ENCODE measurements at places on chromosomes 1 and 21.

- no peak for DNase-seq
Measured at GRCh38 chr1:167826127-167826526, 87.8 kb downstream of the ADCY10 start.

DNA sequence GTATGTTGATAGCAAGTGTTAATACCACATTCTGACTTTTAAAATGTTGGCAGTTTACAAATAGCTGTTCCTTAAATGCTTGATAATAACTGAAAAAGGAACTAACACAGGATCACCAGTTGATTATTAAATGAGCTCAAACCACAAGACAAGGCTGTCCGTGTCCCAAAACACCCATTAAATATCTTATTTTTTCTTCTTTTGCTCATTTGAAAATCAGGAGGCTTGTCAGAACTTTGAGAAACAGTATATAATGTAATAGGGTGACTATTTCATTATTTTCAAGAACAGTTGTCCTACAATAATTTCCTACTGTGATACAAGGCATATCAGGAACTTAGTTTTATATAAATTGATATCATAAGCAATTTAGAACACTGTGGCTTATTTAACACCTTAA is 2.7 kb downstream of the CDKN2C start:
- DNase-seq, result no peak

DNA sequence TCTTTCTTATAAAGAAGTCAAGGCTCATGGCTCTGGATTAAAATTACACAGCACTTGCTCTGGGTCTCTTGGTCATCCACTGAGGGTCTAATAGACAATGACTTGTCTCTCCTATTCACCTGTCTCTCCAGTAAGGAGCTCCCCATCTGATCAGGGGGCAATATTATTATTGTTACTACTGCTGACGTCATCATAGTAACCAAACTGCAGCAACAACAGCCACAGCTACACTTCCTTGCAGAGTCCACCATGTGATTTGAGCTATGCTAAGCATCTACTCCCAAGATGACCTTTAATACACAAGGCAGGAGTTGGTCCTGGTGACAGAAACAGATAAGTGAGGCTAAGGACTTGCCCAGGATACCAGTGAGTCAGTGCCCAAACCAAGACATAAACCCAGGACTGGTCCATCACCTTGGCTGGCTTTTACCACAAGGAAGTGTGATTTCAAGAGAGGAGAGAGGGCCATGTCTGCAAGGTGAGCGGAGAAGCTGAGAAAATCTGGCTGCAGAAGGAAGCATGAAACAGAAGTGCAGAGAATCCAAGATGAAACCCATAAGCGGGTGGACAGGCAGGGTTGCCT is 602.5 kb downstream of the PTPRU start:
- no peak for DNase-seq

GRCh38 chr1:45687014-45687753 is 797 bp upstream of the TMEM69 start:
- DNase-seq, result peak; percentile 96

GRCh38 chr1:13577846-13578245 is 5.8 kb upstream of the PDPN start:
- DNase-seq, result no peak

DNA sequence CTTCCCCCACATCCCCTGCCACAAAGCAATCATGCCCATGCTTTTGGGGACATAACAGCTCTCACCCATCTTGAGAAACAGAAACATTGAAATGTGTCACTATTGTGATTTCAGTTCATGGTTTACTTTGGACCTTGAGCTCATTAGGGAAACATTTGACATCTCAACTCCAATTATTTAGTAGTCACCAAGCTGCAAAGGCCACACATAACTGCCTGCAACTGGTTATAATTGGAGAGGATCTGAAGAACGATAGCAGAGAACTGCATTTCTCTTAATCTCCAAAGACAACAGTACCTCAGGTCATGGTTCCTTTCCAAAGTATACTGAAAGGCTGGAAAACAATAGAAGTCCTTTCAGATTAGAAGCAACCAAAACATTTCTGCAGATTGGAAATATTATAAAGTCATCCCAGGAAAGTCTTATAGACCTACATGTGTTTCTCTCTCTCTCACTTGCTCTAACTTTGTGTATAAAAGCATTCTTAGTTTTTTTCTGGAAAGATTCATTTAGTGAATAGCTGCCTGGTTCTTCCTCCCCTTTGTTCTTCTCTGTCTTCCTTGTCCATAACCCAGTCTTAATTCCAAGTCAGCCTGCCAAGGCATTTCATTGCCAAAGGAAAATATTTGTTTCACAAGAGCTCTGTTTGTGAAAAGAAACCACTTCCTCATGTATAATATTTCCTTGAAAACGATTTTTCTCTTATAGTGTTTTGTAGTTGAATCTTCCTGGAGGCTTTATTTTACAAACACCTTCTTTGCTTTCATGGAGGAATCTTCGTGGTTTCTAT is 426.8 kb downstream of the ADGRL2 start:
- no peak for DNase-seq

GRCh38 chr1:168032029-168032428 is 95.2 kb upstream of the MPC2 start:
- no peak for DNase-seq

DNA sequence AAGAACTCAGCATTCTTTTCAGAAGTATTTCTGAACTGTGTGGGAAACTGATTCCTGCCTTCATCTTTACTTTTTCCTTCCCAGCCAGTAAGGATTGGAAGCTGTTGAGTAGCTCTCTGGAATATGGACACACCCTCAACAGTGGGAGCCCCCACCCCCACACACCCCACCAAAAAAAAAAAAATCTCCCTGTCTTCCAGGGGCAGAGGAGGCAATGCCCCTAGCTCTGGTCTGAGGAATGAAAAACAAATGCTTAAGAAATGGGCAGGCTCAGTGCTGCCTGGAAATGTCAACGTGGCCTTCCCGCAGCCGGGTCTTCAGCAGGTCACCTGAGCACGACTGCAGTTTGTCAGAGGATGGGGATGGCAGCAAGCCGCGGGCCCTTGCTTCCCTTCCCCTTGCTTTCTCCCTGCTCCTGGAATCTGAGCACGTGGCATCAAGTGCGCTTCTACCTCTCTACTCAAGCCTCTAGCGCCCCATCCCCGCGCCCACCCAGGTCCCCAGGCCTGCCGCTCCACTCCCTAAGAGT is 479 bp downstream of the RGS16 start:
- no peak for DNase-seq
